ENCODE measurements at places on chromosomes 7 and 10. TPM values are rescaled to one million over a fixed set of nuclear protein-coding genes. Genes with fewer than 3 reads are reported as not detected.

DNA sequence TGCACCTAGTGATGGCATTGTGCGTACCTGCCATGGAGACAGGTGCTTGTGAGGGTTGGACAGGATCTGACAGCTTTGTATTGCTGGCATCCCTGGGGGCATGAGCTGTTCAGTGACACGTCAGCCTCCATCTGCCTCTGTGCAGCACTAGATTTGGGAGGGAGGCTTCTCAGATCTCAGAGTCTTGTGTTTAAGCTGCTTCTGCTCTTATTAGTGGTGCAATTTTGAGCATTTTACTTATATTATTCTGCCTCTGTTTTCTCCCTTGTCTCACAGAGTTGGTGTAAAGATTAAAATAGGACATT is 5.1 kb downstream of the ARHGAP22 start:
- H3K4me3 ChIP-seq: peak overlapping the region; percentile 87
- H3K36me3 ChIP-seq: peaks cover 44% of the 10 kb centered on the region
- H3K27ac ChIP-seq: peak overlapping the region; percentile 62
- peaks cover 2% of the 10 kb centered on the region for H3K27me3 ChIP-seq

DNA sequence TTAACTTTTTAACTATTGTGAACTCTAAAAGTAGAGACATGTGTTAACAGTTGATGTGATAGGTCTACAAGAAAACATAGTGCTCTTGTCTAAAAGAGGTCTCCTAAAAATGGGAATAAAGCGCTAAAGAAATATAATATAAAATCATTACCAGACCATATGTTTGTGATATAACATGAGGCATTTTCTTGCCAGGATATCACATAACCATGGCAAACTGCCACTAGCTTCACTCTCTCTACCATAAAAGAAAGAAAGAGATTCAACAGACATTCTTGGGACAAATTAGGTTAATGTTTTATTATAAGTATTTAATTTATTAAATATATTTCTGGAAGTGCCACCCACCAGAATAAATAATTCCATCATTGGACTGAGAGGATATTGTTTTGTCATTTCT is 115.0 kb downstream of the TMEM26 start:
- H3K36me3 ChIP-seq: no peaks in the 10 kb centered on the region
- no peak overlapping the region for H3K4me3 ChIP-seq
- H3K27me3 ChIP-seq: peaks cover 2% of the 10 kb centered on the region
- H3K27ac ChIP-seq: no peak overlapping the region
- H3K4me1 ChIP-seq: no peaks in the 10 kb centered on the region
- no peak for DNase-seq

DNA sequence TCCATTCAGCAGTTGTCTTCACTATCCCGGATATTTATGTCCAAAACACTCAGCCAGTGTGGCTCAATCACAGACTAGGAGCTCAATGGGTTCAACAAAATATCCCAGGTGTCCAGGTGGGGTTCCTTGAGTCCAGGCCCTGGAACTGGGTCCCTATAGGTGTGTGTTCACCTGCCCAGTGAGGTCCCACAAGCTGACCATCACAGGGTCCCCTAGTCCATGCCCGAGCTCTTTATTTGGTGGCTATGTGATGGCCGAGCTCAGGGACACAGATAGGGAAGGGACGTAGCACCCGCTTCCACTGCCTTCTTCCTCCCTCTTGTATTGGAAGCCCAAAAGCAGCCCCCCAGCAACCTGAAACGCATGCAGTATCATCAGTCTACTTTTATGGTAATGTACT is 78.9 kb upstream of the DDC start:
- H3K36me3 ChIP-seq: peaks cover 2% of the 10 kb centered on the region
- H3K4me1 ChIP-seq: no peaks in the 10 kb centered on the region
- no peak overlapping the region for H3K27ac ChIP-seq

DNA sequence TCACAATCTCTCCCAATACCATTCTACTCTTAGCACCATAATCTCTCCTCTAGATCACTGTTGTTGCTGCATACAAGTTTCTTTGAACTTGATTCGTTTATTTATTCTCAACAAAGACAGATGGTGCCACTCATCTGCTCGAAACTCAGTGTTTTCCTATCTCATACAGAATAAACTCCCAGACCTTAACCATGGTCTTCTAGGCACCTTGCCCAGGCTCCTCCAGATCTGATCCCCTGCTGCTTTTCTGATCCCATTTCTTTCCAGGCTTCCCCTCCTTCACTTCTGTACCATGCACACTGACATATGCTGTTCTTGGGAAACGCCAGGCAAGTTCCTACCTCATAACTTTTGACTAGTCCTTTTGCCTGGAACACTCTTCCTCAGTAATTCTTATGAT is 645.7 kb downstream of the DNAJB9 start:
- DNase-seq: no peak
- no peaks in the 10 kb centered on the region for H3K4me1 ChIP-seq
- H3K4me3 ChIP-seq: no peak overlapping the region

- DNase-seq: no peak
- no peaks in the 10 kb centered on the region for H3K4me1 ChIP-seq
- peaks cover 6% of the 10 kb centered on the region for H3K27me3 ChIP-seq
- no peak overlapping the region for H3K4me3 ChIP-seq
- no peaks in the 10 kb centered on the region for H3K36me3 ChIP-seq
These were observed 171.2 kb upstream of the CELF2 start for GRCh38 chr10:10846504-10846900.

GRCh38 chr7:2175514-2175913 is 57.2 kb downstream of the MAD1L1 start:
- peaks cover 60% of the 10 kb centered on the region for H3K4me1 ChIP-seq
- peaks cover 33% of the 10 kb centered on the region for H3K36me3 ChIP-seq
- H3K27me3 ChIP-seq: peaks cover 1% of the 10 kb centered on the region
- peak overlapping the region; percentile 93 for H3K27ac ChIP-seq
- H3K4me3 ChIP-seq: peak overlapping the region; percentile 64

GRCh38 chr7:142896741-142897379 is 11.3 kb upstream of the TRPV6 start:
- no peak overlapping the region for H3K4me3 ChIP-seq
- H3K27me3 ChIP-seq: peaks cover 14% of the 10 kb centered on the region
- DNase-seq: no peak

DNA sequence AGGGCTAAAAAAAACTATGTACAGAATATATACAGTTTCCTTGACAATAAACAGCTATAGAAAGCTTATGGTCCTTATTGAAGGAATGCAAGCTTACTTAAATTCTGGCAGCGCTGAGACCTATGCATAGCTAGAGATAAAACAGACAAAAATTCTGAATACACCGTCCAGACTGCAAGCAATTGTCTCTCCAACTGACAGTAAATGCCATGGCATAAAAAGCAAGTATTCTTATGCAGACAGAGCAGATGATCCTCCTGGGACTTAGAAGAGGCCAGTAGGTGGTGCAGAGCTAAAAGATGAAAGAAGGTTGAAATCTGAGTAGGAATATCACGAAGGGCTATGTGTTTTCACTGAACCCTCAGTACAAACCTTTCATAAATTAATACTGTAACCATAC is 157.0 kb upstream of the CACNA2D1 start:
- H3K36me3 ChIP-seq: no peaks in the 10 kb centered on the region
- H3K4me1 ChIP-seq: no peaks in the 10 kb centered on the region
- no peak overlapping the region for H3K27ac ChIP-seq
- H3K27me3 ChIP-seq: peaks cover 20% of the 10 kb centered on the region
- no peak for DNase-seq

- no peaks in the 10 kb centered on the region for H3K27me3 ChIP-seq
- no peaks in the 10 kb centered on the region for H3K36me3 ChIP-seq
- H3K27ac ChIP-seq: no peak overlapping the region
- peaks cover 18% of the 10 kb centered on the region for H3K4me1 ChIP-seq
These were observed 807.9 kb upstream of the LRRN3 start for GRCh38 chr7:110283056-110283455.

GRCh38 chr10:33535866-33536265 is 201.4 kb upstream of the NRP1 start:
- peaks cover 27% of the 10 kb centered on the region for H3K4me1 ChIP-seq
- no peak overlapping the region for H3K27ac ChIP-seq
- H3K36me3 ChIP-seq: no peaks in the 10 kb centered on the region
- no peak overlapping the region for H3K4me3 ChIP-seq
- DNase-seq: no peak
- no peaks in the 10 kb centered on the region for H3K27me3 ChIP-seq

GRCh38 chr7:155847821-155848435 is 35.7 kb upstream of the SHH start:
- H3K27me3 ChIP-seq: peaks cover 2% of the 10 kb centered on the region
- no peak overlapping the region for H3K4me3 ChIP-seq
- H3K36me3 ChIP-seq: no peaks in the 10 kb centered on the region
- no peak for DNase-seq

GRCh38 chr10:2917926-2918325 is 149.4 kb upstream of the PFKP start:
- no peak overlapping the region for H3K27ac ChIP-seq
- no peaks in the 10 kb centered on the region for H3K4me1 ChIP-seq
- no peak overlapping the region for H3K4me3 ChIP-seq
- peaks cover 11% of the 10 kb centered on the region for H3K27me3 ChIP-seq
- no peaks in the 10 kb centered on the region for H3K36me3 ChIP-seq
- no peak for DNase-seq

- no peaks in the 10 kb centered on the region for H3K36me3 ChIP-seq
- peak overlapping the region; percentile 18 for H3K27ac ChIP-seq
- peaks cover 15% of the 10 kb centered on the region for H3K27me3 ChIP-seq
- peaks cover 33% of the 10 kb centered on the region for H3K4me1 ChIP-seq
- no peak overlapping the region for H3K4me3 ChIP-seq
These were observed 258.1 kb upstream of the GRB10 start for GRCh38 chr7:51040787-51041186.

GRCh38 chr10:70359017-70359550 is 23.3 kb downstream of the LRRC20 start:
- peaks cover 11% of the 10 kb centered on the region for H3K4me1 ChIP-seq
- H3K27ac ChIP-seq: no peak overlapping the region
- H3K27me3 ChIP-seq: peaks cover 32% of the 10 kb centered on the region
- no peak for DNase-seq
- H3K36me3 ChIP-seq: no peaks in the 10 kb centered on the region
- H3K4me3 ChIP-seq: no peak overlapping the region

GRCh38 chr10:23053036-23053435 is 42.3 kb upstream of the MSRB2 start:
- H3K27me3 ChIP-seq: peaks cover 17% of the 10 kb centered on the region
- H3K36me3 ChIP-seq: no peaks in the 10 kb centered on the region
- no peaks in the 10 kb centered on the region for H3K4me1 ChIP-seq
- H3K27ac ChIP-seq: no peak overlapping the region

GRCh38 chr7:11699666-11700065 is 132.3 kb downstream of the THSD7A start:
- H3K4me3 ChIP-seq: no peak overlapping the region
- H3K36me3 ChIP-seq: no peaks in the 10 kb centered on the region
- no peak overlapping the region for H3K27ac ChIP-seq
- DNase-seq: no peak

DNA sequence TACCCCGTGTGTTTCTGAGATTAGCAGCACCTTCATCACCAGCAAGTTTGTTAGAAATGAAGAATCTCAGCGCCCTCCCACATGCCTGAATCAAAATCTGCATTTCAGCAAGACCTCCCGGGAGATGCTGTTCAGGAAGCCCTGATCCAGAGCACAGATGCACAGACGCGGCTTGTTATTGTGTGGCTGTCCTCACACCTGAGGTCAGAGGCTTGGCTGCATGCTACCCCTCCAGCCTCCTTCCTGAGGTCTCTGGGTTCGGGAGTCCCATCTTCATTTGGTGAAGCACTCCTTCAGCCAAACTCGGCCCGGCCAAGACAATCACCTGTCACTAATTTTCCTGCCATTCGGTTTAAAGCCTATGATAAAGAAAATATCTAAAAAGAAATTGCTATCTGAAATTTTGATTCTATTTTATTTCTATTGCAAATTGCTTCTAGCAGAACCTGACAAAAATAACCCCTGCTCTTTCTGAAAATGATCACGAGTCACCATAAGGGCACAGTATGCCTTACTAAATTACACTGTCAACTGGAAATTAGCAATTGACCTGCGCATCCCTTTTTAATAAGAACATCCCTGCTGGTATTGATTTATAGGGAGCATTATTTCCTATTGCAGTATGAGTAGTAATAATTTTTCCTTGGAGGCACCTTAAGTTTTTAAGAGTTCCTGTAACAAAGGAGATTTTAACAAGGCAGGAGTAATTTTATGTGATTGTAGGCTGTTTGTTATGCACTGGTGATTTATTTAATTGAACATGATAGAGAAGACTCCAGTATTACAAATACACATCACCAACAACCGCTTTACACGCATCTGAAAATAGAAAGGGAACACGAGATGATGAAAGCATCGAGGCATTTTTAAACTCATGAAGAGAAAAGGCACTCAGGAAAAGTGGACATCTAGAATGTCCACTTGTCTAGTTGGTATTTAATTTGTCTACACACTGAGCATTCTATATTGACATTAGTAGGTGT is 49.5 kb downstream of the VSTM2A start:
- no peaks in the 10 kb centered on the region for H3K4me1 ChIP-seq
- H3K4me3 ChIP-seq: no peak overlapping the region
- no peaks in the 10 kb centered on the region for H3K27me3 ChIP-seq
- no peak overlapping the region for H3K27ac ChIP-seq
- DNase-seq: no peak

- no peaks in the 10 kb centered on the region for H3K27me3 ChIP-seq
- DNase-seq: no peak
- no peaks in the 10 kb centered on the region for H3K36me3 ChIP-seq
- no peak overlapping the region for H3K27ac ChIP-seq
- peaks cover 56% of the 10 kb centered on the region for H3K4me1 ChIP-seq
These were observed 93.8 kb upstream of the HDAC9 start for GRCh38 chr7:18401757-18402156.

DNA sequence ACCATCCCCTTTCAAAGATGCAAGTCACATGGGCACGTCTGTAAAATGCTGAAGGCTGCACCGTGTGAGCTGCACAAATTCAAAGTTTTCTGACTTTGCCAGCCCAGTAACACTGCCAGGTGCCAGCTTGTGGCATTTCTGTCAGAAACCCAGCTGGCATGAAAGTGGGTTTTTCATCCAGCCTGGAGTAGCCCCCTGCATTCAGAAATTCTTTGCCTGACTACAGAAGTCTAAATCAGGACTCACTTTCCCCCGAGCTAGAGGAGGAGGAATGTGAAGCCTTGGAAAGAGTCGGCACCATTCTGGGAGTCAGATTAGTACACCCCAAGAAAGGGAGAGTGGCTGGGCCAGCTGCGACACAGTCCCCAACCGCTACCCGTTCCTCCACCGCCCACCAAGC is 56.7 kb upstream of the EN2 start:
- no peaks in the 10 kb centered on the region for H3K36me3 ChIP-seq
- DNase-seq: no peak
- no peak overlapping the region for H3K27ac ChIP-seq
- H3K4me1 ChIP-seq: no peaks in the 10 kb centered on the region

Gene SPDYE2B
- not detected for total RNA-seq

Gene ADRA2A
- not detected for total RNA-seq

Gene GHRHR
- total RNA-seq: not detected
